GM04504 (cell line): ENCODE measurements at places on chromosomes 2 and 18.

GRCh38 chr2:238278626-238279323, 9.6 kb downstream of the PER2 start:
- no peak for DNase-seq

DNA sequence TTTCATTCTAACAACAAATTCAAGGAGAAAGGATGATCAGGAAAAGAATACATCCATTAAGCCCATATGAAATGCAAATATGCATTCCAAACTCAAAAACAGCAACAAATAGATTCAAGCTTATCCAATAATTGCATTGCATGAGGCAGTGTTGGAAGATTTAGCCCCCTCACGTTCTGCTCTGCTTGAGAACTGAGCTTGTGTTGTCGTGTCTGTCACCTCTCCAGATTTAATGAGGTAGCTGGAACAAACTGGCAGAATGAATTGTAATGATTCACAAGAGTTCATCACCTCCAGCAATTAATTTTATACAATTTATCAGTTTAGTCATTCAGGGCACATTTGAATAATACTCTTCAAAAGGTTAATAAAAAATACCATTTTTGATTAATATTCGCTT, 54.8 kb downstream of the AP1S3 start:
- no peak for DNase-seq

DNA sequence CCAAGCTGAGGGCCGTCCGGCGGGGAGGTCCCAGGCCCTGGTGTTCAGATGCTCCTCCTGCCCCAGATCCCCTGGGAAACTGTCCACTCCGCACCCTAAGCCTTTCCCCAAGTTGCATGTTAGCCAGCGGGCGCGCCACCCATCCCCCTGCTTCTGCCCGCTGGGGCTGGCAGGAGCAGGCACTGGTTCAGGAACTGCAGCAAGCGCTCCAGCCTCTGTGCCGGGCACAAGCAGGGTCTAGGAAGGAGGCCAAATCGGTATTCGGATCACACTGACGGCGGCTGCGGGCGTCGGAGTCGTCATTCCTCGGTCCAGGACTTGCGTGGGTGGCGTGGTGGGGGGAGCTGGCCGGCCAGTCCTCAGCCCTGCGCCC, 53.7 kb downstream of the FAM168B start:
- no peak for DNase-seq

GRCh38 chr2:215737477-215737876, 275.9 kb downstream of the MREG start:
- DNase-seq, result no peak
